Aorta (tissue), 5 donors: ENCODE measurements at places on chromosomes 3 and 15. TPM values are rescaled to one million over a fixed set of nuclear protein-coding genes. Genes with fewer than 3 reads are reported as not detected.

DNA sequence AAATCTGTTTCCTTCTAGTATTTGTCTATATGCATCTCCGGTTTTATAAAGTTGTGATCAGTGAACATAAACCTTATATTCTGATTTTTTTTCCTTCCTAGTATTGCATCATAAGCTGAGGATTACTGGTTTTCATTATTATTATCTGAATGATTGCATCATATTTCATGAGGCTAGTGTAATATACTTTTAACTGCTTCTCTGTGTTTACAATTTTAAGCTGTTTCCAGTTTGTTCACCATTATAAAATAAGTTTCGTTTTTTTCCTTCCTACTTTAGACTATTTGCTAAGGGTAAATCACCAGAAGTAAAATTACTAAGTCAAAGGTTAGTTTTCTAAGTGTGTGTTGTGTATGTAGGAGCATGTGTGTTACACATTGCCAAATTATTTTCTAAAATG, 20.2 kb downstream of the SEMA6D start:
- H3K27me3 ChIP-seq, result no peaks in the 10 kb centered on the region
- H3K27ac ChIP-seq, result no peak overlapping the region
- DNase-seq, result no peak
- no peak overlapping the region for H3K4me3 ChIP-seq
- no peaks in the 10 kb centered on the region for H3K4me1 ChIP-seq

- no peak overlapping the region for H3K4me3 ChIP-seq
- no peak overlapping the region for H3K27ac ChIP-seq
- no peaks in the 10 kb centered on the region for H3K4me1 ChIP-seq
- no peaks in the 10 kb centered on the region for H3K27me3 ChIP-seq
- no peak for DNase-seq
Observed at GRCh38 chr3:132346841-132347736, 29.9 kb downstream of the ACP3 start.

DNA sequence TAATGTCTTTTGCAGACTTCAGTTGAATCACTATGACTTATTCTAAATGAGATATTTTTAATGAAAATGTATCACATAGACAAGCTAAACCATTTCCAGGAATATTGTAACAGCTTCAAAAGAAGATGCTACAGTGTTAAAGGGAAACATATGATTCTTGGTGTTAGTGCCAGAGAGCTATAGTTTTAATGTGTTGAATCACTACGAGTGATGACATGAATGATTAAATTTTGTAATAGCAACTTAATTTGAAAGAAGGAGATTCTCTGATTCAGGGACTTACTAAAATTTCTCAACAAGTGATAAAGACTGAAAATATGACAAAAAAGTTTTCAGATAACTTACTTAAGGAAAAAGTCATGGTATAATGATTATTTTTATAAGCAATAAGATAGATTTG, 267.3 kb upstream of the SLITRK3 start:
- no peak overlapping the region for H3K4me3 ChIP-seq
- no peak for DNase-seq
- no peaks in the 10 kb centered on the region for H3K36me3 ChIP-seq

GRCh38 chr15:47824147-47824546, 106.8 kb downstream of the SEMA6D start:
- no peak overlapping the region for H3K27ac ChIP-seq
- H3K27me3 ChIP-seq, result no peaks in the 10 kb centered on the region
- no peaks in the 10 kb centered on the region for H3K36me3 ChIP-seq
- DNase-seq, result no peak
- H3K4me3 ChIP-seq, result no peak overlapping the region

DNA sequence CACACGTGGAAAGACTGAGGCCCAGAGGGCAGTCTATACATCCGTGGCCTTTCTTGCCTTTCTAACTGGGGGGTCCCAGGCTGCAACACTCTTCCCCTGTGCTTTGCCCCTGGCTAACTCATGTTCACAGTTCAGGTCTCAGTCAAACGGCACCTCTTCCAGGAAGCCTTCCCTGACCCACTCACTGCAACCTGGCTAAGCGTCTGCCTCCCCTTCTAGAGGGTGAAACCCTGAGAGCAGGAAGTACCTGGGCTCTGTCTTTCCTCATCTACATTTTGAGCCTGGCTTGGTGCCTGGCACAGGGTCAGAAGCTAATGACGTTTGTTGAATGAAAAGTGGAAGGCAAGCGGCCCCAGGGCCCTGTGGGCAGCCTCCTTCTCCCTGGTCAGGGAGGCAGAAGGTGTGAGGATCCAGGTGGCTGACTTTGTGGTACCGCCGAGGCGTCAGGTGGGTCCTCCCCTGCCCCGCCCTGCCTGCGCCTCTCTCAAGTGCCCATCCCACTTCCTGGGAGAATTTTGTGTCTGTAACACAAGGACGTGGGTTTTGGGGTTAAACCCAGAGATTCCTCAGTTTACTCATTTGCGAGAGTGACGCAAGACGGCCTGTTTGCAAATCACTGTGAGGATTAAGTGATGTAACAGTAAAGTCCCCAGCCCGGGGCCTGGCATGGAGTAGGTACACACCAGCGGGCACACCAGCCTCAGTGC, 32.1 kb downstream of the DNASE1L3 start:
- H3K4me1 ChIP-seq, result no peaks in the 10 kb centered on the region
- no peak overlapping the region for H3K4me3 ChIP-seq
- H3K27me3 ChIP-seq, result no peaks in the 10 kb centered on the region
- H3K27ac ChIP-seq, result no peak overlapping the region
- DNase-seq, result no peak

GRCh38 chr15:89149501-89150101, 61.3 kb downstream of the ABHD2 start:
- H3K27me3 ChIP-seq, result no peaks in the 10 kb centered on the region
- H3K4me3 ChIP-seq, result no peak overlapping the region
- no peak for DNase-seq
- no peaks in the 10 kb centered on the region for H3K4me1 ChIP-seq

Gene ROPN1
- not detected for total RNA-seq

- DNase-seq, result no peak
- no peaks in the 10 kb centered on the region for H3K4me1 ChIP-seq
Observed at GRCh38 chr15:65558997-65559760, 28.9 kb downstream of the HACD3 start.

GRCh38 chr3:132268956-132269355, 48.3 kb upstream of the ACP3 start:
- H3K4me3 ChIP-seq, result no peak overlapping the region
- H3K27ac ChIP-seq, result no peak overlapping the region
- no peaks in the 10 kb centered on the region for H3K4me1 ChIP-seq
- H3K27me3 ChIP-seq, result no peaks in the 10 kb centered on the region
- no peaks in the 10 kb centered on the region for H3K36me3 ChIP-seq

GRCh38 chr3:122235147-122235546, 51.7 kb downstream of the CASR start:
- H3K27ac ChIP-seq, result no peak overlapping the region
- no peak for DNase-seq
- no peaks in the 10 kb centered on the region for H3K4me1 ChIP-seq
